NCI-H524 treated with DMSO at 0.1 percent for 48 hours (cell line): ENCODE measurements at places on chromosomes 5 and 9.
A peak's percentile ranks its signal among the peaks of the same experiment; 100 is the strongest.

DNA sequence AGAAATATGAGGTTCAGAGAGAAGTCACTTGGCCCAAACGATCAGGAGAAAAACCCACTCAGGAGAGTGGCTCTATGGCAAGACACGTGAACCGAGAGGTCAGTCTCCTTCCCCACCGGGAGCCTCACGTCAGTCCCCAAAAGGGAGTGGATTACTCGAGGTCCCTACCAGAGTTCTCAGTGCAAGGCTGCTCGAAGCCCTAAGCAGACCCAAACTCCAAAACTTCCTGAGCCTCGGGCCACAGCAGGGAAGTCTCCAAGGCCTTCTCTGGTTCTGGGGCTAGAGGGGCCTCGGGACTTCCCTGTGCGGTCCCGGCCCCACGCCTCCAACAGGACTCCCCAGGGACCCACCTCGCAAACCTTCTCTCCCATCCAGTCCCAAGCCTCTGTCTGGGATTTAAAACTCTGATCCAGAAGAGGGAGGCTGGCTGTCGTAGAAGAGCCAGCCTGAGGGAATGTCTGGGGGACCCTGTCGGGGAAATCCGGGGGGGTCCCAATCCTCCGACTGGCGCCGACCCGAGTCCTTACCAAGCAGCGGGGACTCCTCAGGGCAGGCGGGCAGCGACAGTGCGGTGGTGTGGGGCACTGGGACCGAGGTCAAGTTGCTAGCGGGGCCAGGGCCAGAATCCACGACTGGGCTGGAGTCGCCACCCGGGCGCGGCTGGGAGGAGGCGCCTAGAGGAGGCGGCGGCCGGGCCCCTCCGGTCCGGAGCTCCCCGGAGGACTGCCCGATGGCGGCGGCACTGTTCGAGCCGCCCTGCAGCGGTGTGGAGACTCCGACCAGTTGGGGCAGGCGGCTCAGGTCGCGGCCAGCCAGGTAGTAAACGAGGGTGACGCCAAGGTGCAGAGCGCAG lies 679 bp downstream of the B4GALT1 start:
- DNase-seq, result no peak

- DNase-seq, result peak; percentile 89
Measured at GRCh38 chr5:3325972-3326840, 269.4 kb upstream of the IRX1 start.

- DNase-seq, result no peak
Measured at GRCh38 chr9:129185991-129186390, 7.9 kb upstream of the IER5L start.

DNA sequence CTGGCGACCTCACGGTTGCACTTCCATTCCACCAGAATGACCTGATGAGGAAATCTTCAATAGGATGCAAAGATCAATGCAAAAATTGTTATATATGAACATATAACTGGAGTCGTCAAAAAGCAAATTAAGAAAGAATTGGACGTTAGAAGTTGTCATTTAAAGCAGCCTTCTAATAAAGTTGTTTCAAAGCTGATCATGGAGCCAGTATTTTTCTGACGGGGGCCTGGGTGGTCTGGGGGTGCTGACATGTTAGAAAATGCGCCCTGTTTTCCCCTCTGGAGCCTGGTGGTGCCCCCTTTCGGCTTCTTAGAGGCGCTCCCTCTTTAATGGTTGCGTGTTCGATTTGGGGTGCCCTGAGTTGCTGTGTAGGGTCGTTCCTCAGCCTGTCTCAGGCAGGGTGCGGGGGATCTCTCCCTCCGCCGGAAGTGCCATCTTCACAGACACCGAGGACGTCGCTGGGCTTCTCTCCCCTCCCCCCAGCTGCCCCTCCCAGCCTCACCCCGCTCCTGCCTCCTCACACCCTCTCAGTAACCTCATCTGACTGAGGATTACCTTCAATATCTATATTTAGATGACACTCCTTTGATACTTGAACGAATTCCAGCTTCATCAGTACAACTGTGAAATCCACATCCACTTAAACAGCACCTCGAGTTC lies 18.3 kb downstream of the PTGES2 start:
- no peak for DNase-seq

DNA sequence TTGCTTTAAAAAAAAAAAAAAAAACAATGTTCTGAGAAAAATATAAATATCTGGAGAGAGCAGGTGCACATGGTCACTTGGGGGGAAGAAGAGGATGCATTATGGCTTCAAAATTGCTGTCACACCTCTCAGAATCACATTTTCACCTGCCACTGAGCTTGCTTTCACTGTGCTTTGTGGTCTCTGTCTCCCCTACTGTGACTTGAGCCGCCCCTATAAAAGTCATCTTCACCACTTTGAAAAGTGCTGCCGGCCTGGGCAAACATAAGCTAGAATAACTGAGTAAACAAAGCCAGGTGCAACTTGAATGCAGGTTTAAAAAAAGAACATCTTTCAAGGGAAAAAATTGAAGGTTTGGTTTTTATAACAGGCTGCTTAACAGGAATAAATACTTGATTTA lies 368.1 kb upstream of the GRIA1 start:
- DNase-seq, result no peak

DNA sequence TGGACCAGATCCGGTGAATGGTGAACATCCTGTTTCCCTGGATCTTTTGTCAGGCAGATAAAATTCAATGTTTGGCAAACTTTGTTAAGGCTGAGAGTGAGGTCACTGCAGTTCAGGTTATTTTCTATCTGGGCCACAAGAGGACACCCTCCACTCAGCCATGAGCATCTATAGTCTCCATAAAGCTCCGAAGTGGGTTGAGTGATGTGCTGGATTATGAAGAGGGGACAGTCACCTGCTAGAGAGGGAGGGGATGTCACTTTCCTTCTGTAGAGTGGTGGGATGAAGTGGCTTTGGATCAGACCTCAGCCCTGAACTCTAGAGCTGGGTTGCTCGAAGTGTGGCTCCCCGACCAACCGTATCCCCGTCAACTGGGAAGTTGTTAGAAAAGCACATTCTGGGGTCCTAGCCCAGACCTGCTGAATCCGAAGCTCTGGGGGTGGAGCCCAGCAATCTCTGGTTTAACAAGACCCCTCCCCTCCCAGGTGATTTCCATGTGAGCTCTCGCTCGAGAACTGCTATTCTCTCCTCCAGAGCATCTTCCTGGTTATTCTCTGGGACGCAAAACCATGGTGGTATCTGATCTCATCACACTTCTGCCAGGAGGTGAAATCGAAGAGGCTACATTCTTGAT lies 31.8 kb upstream of the FGF1 start:
- no peak for DNase-seq

GRCh38 chr9:106287091-106287631 lies 575.8 kb upstream of the ZNF462 start:
- no peak for DNase-seq

DNA sequence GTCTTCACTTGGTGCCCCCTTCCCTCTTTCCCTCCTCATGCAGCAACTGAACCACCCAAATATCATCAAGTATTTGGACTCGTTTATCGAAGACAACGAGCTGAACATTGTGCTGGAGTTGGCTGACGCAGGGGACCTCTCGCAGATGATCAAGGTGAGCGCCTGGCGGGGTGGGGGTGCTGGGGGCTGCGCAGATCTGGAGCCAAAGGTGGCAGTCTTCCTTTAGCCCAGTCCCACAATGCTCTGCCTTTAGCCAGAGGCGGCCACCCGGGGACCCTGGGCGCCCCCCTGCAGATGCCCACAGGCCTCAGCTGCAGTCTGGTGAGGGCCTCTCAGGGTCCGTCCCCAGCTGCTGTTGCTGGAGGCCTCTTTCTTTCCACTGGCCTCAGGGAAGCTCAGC lies 63.7 kb downstream of the NEK6 start:
- no peak for DNase-seq

DNA sequence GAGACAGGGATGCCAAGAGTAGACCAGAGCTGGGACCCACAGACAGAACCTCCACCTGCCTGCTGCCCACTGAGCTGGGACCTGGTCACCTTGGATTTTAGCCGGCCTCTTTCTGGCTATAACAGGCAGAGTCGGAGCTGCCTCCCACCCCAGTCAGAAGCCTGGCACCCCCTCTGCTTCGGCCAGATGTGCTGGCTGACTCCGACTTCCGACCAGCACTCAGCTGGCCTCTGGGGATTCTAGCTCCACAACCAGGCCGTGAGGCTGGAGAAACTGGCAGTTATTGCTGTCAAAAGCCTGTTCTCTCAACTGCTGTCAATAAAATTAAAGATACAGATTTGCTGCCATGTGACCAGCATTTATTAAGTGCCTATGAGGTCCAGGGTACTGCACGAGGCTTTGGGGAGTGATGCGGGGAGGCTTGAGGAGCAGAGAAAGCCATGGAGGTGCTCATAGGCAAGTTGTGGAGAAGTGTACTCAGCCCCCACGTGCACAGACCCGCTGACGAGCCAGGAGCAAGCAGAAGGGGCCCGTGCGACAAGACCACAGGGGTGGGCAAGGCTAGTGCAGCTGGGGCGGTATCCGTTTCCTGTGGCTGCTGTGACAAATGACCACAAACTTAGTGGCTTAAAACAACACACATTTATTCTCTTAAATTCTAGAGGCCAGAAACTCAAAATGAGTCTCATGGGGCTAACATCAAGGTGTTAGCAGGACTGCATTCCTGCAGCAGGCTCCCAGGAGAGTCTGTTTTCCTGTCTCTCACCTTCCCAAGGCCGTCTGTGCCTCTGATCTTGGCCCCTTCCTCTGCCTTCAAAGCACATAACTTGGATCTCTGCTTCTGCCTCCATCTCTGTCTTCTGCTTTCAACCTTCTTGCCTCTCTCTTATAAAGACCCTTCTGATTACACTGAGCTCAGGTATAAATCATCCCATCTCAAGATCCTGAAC lies 13.1 kb downstream of the GFI1B start:
- no peak for DNase-seq
